Hindlimb muscle (tissue), 1 donor: ENCODE measurements at places on chromosomes 2 and 18. TPM values are rescaled to one million over a fixed set of nuclear protein-coding genes. Genes with fewer than 3 reads are reported as not detected.

- no peak for DNase-seq
Observed at GRCh38 chr18:73791081-73791480, 356.6 kb downstream of the FBXO15 start.

- no peak for DNase-seq
Observed at GRCh38 chr2:33020883-33021282, 74.1 kb downstream of the LTBP1 start.

The TRMT61B gene
- polyA plus RNA-seq, result 10.6 TPM

DNA sequence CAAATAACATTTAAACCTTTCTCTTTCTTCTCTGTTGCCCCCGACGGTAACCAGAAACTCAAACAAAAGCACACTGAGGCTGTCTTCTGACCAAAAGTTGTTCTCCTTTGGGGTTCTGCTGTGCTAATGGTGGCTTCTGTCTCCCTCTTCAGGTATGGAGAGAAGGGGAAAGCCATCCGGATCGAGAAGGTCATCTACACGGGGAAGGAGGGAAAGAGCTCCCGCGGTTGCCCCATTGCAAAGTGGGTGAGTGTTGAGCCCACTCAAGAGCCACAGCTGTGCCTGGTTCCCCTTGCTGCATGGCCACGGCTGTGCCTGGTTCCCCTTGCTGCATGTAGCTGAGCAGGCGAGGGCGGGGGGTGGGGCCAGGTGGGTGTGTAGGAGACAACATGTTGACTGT is 67.4 kb downstream of the BOLA3 start:
- no peak for DNase-seq

DNA sequence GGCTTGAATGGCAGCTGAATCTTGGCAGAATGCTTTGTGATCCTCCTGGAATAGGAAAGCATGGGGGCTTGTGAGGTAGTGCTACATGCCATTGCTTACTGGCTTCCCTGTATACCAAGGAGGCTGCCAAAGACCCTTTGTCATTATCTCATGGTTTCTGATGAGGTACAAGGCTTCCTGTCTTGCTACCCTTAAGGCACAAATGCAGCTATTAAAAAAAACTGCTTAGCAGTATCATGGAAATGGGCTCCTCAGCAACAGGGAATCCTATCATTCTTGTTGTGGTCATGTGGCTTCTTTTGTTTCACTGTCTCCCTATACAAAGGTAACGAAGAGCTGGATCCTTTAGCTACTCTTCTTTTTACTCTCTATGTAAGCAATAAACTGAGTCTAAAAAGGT is 6.6 kb upstream of the KANSL1L start:
- no peak for DNase-seq

The LAMA1 gene
- polyA plus RNA-seq, result 1.2 TPM

- no peak for DNase-seq
Observed at GRCh38 chr2:128373451-128374000, 54.9 kb upstream of the HS6ST1 start.

GRCh38 chr2:235832941-235833340 is 335.2 kb downstream of the GBX2 start:
- no peak for DNase-seq

DNA sequence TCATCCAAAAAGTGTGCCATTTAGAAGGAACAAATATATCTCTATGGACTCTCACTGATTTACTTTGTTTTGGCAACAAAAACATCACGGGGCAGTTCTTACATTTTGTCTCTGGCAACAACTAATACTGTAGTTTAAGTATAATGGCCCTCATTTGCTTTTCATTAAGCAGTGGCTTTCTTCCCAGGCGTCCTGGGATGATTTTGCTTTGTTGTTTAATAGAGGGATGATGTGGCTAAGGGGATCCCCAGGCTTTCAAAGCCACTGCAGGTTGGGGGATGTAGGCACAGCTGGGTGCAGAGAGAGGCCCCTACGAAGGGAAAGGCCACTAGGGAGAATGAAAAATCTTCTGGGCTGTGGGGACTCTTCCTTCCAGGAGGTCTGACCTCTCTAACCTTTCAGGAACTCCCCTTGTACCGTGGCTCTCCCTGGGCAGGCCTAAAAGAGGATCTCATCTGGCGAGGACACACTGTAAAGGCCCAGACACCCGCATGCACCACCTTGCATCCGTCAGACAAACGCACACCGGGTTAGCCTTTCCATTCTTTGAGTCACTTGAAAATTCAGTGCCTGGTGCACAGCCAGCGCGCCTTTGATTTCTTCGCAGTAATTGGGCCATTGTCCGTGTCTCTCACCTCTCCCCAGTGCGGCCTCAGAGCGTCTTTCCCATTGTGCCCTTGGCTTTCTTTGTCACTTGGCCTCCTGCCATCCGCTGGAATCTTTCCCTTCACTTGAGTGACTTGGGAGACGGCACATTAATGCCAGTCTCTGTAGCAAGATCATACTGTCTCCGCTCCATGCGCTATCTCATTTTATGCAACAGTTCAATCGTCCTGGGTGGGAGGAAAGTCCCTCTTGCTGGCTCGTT is 40.3 kb upstream of the AFF3 start:
- DNase-seq, result no peak

GRCh38 chr18:39314595-39314994 is 1749.0 kb upstream of the CELF4 start:
- no peak for DNase-seq

The UGT1A5 gene
- not detected for polyA plus RNA-seq

DNA sequence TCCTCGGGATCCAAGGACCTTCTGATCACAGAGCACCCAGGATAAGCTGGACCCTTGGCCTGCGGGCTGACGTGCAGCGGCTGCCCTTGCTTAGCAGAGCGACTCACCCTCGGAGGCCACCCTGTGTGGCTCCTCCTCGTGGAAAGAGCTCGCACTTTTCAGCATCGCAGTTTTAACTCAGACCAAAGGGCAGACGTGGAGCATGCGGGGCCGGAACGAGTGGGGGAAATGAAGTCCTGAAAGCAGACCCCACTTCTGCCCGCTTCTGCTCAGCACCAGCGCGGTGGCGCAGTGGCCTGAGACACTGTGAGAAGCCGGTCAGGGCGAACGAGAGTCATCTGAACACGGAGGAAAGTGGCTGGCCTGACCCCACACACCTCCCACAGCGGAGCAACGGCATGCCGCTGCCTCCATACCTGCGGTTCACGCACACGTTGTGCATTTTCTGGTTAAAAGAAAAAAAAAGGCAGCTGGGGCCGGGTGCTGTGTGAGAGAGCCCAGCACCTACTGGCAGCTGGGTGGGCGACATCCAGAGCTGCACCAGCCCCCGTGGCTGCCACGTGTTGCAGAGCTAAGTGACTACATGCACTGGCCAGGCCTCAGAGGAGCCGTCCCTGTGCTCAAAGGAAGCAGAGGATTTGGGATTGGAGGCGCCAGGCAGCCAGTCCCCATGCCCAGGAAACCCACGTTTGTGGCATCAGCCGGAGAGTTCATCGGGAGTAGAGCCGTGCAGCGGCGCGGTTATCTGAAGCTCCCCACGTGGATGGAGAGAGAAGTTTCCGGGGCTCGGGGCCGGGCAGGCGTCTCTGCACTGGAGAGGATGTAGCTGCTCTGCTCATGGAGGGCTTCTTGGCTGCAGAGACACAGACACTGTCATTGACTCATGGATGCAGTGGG is 89.7 kb downstream of the USP40 start:
- no peak for DNase-seq

- DNase-seq, result no peak
Observed at GRCh38 chr2:215684448-215685237, 248.8 kb upstream of the FN1 start.

The VIL1 gene
- polyA plus RNA-seq, result 0.09 TPM

The ZNF2 gene
- polyA plus RNA-seq, result 5.2 TPM

GRCh38 chr2:34909992-34910705 is 1311.0 kb upstream of the FAM98A start:
- peak; percentile 53 for DNase-seq

DNA sequence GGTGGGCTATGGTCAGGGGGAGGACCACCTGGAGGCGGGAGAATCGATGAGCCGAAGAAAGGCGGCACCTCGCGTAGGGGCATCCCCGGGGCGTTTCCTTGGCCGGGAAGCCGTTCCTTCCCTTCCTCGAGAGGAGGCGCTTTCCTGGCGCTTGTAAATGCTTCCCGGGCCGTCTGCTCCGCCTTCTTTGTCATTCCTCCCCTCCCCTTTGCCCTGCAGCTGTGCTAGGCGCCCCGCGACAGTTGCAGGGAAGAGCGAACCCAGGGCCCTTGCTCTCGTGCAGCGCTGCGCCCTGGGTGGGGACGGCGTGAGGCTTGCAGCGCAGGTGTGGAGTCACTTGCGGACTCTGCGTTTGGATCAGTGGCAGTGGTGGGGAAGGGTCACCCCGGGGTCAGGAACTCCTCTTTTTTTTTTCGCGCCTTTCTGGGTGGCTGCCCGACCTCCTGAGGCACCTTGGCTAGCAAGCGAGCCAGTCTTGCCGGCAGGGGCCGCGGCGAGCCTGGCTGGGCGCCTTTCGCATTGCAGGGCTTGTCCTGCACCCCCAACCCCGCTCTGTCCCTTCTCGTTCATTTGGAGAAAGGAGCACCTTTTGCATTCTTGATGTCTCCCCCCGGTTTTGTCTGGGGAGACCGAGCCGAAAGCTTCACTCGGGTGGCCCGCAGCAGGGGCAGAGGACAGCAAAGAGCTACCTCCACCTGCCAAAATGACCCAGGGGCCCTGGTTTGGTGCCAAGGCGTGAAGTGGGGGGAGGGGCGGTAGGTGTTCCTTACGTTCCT is 858 bp downstream of the KCNS3 start:
- peak; percentile 61 for DNase-seq

- DNase-seq, result no peak
Observed at GRCh38 chr18:985212-985661, 80.6 kb downstream of the ADCYAP1 start.

The SERPINB10 gene
- 0.15 TPM for polyA plus RNA-seq

DNA sequence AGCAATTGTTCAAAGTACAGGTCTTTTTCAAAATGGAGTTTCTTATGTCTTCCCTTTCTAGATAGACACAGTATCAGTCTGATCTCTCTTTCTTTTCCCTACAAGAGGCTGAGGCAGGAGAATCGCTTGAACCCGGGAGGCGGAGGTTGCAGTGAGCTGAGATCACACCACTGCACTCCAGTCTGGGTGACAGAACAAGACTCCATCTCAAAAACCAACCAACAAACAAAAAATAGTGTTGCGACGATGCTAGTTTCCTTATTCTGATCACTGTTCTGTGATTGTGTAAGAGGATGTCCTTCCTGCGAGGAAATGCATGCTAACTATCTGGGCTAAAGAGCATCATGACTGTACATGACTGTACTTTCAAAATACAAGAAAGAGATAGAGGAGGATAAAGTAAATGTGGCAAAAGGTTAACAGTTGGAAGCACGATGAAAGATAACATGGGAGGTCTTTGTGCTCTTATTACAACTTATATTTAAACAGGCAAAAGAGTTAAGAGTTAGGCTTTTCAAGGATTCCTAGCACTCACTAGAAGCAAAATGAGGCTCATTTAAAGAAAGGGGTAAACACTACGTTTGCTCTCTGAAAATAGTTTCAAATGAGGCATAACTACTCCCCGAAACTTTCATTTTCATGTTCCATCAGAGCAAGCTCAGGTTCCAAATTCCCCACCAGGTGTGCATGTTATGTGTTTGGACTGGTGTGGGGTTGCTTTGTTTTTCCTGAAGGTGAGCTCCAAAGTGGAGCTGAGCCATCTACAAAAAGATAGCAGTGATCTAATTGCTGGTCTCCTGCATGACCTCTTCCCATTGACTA is 23.8 kb downstream of the SOWAHC start:
- no peak for DNase-seq

The DDX18 gene
- 41.9 TPM for polyA plus RNA-seq

DNA sequence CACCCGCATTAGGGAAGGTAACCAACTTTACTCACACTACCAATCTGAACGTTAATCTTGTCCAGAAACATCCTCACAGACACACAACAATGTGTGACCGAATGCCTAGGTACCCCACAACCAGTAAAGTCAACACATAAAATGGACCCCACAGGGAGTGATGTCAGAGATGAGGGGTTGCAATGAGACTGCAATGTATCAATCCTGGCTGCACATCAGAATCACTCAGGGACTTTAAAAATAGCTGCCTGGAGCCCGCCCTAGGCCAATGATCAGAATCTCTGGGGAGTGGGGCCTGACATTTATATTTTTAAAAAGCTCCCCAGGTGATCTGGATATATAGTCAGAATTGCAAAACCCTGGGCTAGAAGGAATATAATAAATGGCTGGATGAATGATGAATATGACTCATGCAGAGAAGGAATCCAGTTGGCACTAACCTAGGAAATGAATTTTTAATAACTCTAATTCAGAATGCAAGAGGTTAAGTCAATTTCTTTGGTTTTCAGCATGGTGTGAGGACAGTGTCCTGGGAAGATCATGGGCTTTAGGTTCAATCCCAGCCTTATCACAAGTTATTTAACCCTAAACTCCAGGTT is 92.8 kb downstream of the COLEC12 start:
- no peak for DNase-seq

The VIT gene
- polyA plus RNA-seq, result 3.4 TPM

DNA sequence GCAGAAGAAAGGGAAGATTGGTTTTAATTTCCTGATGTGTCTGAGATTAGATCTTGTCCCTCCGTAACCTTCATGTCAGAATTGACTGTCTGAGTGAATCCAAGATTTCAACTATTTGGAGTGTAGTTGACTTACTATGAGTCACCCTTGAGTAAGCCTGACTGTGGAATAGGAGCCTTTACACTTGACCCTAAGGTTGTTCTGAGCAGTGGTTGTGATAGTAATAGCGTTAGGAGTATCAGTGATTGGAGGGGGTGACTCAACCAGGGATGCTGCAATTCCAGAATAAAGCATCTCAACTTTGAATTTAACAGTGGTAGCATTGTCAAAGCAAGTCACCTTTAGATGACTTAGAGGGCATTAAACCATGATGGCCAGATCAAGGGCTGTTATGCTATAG is 979.5 kb upstream of the FAM98A start:
- DNase-seq, result no peak
